ENCODE measurements at places on chromosomes 1 and 21.

DNA sequence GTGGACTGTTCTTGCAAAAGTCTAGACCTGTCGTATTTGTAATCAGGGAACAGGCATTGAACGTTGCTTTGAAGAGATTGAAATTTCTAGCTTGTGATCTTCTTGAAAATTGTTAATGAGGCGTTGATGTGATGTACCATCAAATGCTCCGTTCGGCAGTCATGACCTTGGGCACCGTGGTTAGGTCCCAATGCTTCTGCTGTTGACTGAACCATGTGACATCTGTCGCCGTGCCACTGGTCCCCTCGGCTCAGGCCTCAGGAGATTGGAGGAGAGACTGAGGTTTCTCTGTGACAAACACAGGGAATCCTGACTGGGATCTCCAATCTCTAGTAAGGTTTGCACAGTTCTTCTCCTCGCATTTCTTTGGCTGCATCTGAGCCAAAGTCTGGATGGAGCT lies 18.1 kb upstream of the KCNAB2 start:
- DNase-seq: no peak

- peak; percentile 97 for DNase-seq
Measured at GRCh38 chr21:45366931-45367401, 38.0 kb upstream of the COL18A1 start.

GRCh38 chr1:2271211-2271721 lies 43.1 kb downstream of the SKI start:
- DNase-seq: no peak

DNA sequence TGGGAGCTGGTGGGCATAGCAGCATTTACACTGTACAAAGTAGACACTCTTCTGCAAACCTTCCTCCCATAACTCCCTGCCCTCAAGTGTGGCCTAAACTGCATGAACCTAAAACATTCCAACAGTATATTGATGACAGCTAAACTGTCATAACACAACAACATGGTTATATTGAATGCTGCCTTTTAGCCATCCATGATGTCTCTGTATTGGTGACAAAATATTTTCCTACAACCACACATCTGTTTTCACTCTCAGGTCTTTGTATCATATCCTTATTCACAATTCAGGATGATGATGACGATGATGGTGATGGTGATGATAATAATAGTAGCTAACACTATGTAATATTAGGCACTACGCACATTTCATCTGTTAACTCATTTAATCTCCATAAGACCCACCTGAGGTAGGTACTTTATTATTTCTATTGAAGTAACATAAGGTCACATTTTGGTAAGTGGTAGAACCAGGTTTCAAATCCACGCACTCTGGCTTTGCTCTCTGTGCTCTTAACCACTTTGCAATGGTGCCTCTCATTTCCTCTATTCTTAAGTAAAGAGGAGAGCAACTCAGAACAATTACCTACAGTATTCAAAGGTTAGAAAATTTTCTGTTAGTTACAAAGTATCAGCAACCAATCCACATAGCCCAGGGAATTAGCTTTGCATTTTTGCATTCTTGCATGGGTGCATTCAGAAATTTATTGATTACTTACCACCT lies 185.1 kb upstream of the LMO4 start:
- no peak for DNase-seq

DNA sequence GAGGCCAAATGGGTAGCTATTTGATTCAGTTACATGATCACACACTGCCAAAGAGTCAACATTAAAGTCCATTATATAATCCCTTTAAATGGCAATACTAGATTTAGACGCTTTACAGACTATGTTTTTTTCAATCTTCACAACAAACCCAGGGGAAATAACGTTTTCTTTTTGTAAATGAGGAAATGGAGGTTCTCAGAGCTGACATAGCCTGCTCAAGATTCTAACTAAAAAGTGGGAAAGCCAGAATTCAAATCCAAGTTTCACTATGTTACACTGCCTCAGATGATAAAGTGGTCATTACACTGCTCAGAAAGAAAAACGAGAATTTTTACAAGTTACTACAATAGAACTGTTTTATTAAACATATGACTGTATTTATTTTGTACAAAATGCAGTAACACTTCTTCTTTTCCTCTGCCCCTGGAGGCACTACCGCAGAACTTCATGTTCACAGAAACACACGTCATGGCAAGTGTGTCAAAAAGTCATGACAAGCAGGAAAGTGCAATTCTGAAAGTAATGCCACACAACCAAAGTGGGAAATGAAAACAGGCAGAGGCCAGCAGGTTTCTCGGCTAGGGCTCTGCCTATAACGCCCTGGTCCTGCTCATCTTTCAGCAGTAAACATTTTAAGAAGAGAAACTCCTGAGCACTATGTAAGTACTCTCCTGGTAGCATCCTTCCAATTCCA lies 19.0 kb downstream of the THEMIS2 start:
- DNase-seq: no peak

- DNase-seq: no peak
Measured at GRCh38 chr1:235739631-235740030, 90.0 kb upstream of the GNG4 start.

- DNase-seq: no peak
Measured at GRCh38 chr1:228968891-228969606, 233.8 kb downstream of the RHOU start.

DNA sequence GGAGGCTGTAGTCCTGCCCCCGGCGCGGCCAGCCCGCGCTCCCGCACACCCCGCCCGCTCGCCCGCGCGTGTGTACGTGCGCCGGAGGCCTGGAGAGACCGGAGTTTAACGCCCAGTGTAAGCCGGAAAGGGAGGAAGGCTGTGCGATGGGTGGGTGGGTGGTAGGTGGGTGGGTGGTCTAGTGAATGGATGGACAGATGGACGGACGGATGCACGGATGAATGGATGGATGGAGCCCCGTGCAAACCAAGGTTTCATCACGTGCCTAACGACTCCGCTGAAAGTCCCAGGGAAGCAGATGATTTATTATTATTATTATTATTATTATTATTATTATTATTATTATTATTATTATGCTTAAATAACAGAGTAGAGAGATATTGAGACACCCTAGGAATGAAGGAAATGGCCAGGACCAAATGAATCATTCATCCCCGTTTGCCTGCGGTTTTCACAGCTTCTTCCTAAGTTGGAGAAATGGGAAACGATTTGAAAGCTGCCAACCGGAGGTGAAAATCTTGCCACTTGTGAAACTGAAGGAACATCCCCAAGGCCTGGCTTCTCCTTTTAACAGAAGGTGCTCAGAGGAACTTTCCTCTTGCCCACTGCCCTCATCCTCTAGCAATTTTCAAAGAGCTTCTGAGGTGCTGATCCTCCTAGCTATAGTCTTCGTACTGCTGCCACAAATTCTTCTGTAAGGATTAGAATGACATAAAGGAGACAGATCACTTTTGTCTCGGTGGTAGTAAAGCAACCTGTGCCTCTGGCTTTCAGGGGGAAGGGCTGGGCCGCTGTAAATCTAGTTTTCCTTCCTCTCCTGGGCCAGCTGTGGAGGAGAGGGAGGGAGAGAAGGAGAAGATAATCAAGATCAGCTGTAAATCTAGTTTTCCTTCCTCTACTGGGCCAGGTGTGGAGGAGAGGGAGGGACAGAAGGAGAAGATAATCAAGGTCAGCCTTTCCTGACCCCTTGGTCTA lies 648 bp upstream of the RGS7 start:
- peak; percentile 60 for DNase-seq

- DNase-seq: peak; percentile 49
Measured at GRCh38 chr1:15406614-15407559, 2.8 kb upstream of the EFHD2 start.

GRCh38 chr1:229001467-229002011 lies 266.3 kb downstream of the RHOU start:
- DNase-seq: no peak

GRCh38 chr1:29711582-29712283 lies 475.4 kb downstream of the PTPRU start:
- peak; percentile 91 for DNase-seq

- DNase-seq: no peak
Measured at GRCh38 chr1:157400766-157401165, 151.5 kb downstream of the FCRL5 start.

DNA sequence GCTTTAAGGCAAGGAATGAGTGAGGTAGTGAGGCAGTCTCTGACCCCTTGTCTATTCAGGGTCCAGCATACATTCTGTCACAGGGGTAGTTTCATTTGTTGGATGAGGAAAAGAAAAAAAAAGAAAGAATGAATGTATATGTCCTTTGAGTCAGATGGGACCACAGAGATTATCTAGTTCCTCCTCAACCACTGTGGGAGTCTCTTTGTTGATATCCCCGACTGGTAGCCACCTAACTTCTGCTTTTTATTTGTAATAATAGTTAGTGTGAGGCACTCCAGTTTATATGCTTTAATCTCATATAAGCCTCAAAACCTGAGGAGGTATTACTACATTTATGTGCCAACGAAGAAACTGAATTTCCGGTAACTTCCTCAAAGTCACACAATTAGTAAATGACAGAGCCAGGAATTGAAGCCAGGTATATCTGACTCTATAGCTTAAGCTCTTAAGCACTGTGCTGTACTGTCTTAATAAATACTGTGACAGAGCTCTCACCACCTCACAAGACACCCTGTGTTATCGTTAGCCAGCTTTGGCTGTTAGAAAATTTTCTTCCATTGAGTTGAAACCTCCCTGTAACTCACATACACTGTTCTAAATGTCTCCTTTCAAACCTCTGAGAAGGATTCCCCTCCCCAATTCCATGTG lies 82.2 kb downstream of the MDM4 start:
- DNase-seq: no peak

DNA sequence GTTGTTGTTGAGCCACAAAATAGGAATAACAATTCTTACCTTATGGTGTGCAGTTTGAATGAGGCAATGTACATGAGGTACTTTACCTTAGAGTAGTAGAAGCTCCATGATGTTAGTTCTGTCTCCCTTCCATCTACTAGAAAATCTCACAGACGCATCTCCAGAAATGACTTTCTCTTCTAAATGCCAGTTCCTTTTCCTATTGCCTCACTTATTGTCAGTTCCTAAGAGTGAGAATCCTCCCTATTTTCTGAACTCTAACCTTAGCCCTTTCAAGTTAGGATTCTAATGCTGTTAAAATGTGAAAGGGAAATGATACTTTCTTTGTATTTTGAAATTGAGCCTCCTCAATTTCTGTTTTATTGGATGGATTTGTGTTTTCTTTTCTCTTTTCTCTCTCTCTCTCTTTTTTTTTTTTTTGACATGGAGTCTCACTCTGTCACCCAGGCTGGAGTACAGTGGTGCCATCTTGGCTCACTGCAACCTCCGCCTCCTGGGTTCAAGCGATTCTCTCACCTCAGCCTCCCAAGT lies 18.6 kb upstream of the MAPKAPK2 start:
- no peak for DNase-seq

DNA sequence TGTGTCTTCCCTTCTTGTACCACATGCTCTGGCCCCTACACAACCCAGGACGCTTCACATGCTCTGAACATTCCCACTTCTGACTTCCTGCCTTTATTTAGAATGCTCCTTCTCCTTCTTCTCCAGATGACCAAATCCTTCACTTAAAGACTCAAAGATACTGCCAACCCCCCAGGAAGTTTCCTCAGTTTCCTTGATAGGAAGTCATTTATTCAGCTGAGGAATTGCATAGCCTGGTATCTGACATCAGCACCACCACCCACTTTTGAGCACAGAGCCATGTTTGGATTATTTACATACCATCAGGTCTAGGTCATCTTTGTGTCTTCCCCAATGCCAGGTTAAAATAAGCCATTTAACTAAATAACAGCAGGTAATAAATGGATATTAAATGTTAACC lies 42.4 kb downstream of the GFI1 start:
- peak; percentile 3 for DNase-seq

GRCh38 chr1:53450225-53450624 lies 9.0 kb upstream of the DMRTB1 start:
- DNase-seq: no peak

DNA sequence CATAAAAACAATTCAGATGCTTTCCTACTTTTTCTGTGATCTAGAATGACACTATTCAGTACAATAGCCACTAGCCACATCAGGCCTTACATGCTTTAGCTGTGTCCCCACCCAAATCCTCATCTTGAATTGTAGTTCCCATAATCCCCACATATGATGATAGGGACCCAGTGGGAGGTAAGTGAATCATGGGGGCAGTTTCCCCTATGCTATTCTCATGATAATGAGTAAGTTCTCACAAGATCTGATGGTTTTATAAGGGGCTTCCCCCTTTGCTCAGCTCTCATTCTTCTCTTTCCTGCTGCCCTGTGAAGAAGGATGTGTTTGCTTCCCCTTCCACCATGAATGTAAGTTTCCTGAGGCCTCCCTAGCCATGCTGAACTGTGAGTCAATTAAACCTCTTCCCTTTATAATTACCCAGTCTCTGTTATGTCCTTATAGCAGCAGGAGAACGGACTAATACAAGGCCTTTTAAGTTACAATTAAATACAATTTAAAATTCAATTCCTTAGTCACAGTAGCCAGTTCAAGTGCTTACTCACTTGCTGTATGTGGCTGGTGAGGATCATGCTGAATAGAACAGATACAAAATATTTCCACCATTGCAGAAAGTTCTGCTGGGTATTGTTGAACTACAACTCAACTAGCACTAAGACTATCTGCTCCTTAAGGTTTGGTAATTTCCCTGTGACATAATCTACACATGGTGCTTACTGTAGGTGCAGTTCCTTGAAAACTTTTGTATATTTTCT lies 106.7 kb downstream of the SCMH1 start:
- peak; percentile 15 for DNase-seq

DNA sequence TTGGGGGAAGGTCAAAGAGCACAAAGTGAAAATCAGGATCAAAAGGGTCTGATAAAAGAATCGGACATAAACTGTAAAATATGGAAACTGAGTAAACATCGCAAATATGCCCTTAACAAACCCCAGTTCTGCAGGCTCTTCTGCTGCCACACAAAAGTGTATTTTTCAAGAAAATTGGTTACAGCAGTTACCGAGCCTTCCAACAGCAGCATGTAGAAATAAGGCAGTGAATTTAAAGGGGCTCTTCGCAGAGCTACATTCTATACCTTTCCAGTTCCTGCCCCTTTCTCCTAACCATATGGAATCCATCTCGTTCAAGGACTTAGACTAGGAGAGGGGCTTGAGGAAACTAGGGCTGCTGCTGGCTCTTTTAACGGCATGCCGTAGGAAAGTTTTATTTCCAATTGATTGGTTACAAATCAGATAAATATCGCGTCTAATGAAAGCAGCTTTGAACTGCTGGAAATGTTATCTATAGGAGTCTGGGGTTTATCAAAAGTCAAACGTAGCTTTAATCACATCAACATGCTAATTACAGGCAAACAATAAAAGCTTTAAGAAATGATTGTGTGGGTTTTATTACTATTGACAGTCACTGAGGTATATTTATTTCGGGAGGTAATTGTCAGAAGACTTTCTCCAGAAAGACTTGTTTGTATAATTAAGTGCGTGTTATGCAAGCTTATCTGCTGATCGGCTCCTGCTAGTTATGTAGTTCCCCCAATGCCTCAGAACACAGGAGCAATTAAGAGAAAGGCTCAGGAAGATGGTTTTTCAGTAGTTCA lies 59.1 kb downstream of the GORAB start:
- DNase-seq: no peak

GRCh38 chr21:31937303-31937702 lies 64.5 kb downstream of the HUNK start:
- no peak for DNase-seq

GRCh38 chr21:33578959-33579542 lies 9.4 kb downstream of the DONSON start:
- DNase-seq: no peak
